Activated T-cell treated with anti-CD3 and anti-CD28 coated beads, Interleukin-2, amount 50 U/mL, for 1 hour (primary cell): ENCODE measurements at places on chromosomes 11 and 22.

GRCh38 chr11:11579012-11579988 is 42.5 kb downstream of the GALNT18 start:
- no peak for DNase-seq

DNA sequence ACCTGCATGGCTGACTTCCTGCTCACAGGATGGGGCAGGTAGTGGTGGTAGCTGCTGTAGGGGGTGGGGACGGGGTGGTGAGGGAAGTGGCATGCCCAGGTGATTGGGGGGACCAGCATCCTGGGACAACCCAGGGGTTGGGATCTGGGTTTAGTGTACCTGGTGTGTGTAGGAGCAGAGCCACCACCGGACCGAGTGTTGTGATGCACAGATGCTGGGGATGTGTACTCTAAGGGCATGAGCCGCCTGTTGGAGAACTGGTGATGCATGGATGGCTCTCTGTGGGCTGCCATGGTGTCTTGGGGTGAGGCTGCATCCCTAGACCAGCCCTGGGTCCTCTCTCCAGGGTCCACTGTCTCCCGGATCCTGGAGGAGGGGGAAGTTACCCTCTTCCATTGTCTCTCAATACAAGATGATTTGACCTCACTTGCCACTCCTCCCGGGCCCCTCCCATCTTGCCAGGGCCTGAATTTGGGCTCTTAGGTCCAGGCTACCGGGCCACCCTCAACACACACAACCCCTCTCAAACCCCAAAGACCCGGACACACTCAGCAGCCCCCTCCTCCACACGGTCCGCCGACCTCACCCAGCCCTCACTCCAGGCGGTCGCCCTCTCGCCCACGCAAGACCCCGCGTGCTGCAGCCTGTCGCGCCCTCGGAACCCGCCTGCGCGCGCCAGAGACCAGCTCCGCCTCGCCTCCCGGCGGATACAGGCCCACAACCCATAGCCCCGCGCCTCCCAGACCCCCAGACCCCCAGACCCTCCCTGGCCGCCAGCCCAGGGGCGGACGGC is 619 bp downstream of the LRRC75B start:
- no peak for DNase-seq

GRCh38 chr22:37283393-37283937 is 1.2 kb downstream of the CYTH4 start:
- DNase-seq: peak; percentile 75

- no peak for DNase-seq
Observed at GRCh38 chr22:48396785-48397530, 1430.7 kb downstream of the BRD1 start.

- DNase-seq: no peak
Observed at GRCh38 chr11:19378814-19379213, 138.1 kb upstream of the E2F8 start.

- DNase-seq: no peak
Observed at GRCh38 chr11:27938011-27938410, 169.9 kb downstream of the KIF18A start.

DNA sequence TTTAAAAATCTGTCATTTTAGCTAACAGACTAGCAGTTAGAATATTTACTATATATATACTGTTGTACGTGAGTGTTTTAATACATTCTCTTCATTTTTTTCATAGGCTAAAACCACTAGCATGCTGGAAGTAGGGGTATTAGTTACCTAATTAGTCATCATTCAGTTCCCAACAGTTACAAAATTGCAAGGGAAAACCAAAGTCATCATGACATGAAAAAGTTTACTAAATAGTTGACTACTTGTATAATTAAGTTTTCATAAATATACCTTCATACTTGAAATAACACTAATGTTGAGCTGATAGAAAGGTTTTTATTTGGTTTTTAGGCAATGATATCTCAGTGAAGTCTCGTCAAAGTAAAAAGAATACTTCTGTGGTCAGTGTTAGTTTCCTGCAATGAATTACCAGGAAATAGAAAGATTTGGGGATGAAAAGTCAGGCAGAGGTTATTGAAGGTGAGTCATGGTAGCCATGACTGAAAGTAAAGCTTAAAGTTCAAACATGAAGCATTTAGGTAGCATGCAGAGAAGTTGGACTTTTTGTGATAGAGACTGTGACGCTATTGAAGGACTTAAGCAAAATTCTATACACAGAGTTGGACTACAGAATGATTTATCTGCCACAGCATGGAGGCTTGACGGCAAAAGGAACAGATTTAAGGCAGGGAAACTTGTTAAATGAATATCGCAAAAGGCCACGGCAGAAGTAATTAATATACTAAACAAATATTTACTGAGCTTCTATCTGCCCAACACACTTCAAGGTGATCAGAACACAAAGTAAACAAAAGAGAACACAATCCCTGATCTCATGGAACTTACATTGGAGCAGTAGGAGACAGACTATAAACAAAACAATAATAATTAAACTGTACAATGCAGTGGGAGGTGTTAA is 828.1 kb upstream of the FAT3 start:
- DNase-seq: no peak
